Uterus (tissue), 4 donors: ENCODE measurements at places on chromosomes 2 and 18.

- no peak for DNase-seq
Measured at GRCh38 chr2:203840655-203841205, 26.8 kb upstream of the CTLA4 start.

- DNase-seq = no peak
Measured at GRCh38 chr18:13726972-13727331, 479 bp downstream of the RNMT start.

DNA sequence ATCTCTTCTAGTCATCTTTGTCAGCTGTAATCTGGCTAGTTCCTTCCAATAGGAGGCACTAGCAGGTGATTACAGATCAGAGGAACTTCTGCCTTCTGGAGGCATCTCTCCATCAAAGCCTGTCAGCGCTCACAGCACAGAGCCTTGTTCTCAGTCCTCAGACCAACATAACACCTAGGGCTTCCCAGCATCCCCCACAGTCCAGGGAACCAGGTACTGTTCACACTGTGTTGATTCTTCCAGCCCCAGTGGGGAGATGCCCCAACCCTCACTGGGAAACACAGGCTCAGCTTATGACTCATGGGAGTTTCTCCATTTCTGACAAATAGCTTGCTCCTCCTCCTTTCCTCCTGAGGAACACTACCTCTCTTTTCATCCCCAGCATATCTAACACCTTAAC lies 601.7 kb downstream of the CBLN2 start:
- no peak for DNase-seq

DNA sequence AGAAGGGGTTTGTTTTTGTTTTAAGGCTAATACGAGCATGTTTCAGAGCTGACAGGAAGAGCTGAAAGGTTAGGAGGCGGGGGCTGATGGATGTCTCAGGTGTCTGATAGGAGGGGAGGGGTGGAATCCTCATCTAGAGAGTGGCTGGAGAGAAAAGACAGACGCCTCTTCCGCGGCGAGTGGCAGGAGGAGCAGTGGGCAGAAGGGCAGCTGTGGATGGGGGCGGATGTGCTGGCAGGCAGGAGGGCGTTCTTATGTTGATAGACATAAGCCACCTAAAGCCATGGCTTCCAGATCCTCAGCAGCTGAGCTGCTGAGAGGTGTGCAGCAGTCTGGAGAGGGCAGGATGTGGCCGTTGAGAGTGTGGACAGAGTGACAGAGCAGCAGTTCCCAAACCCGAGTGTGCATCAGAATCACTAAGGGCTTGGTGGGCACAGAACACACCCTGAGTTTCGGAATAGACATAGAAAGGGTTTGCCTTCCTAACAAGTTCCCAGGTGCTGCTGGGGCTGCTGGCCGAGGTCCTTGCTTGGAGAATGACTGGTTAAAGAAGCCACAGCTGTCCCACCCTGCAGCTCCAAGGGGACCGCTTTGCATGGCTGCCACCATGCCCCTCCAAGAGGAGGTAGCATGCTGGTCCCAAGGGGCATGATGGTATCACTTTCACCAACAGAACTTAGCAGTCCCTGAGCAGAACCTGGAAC lies 3.0 kb upstream of the ITM2C start:
- no peak for DNase-seq

DNA sequence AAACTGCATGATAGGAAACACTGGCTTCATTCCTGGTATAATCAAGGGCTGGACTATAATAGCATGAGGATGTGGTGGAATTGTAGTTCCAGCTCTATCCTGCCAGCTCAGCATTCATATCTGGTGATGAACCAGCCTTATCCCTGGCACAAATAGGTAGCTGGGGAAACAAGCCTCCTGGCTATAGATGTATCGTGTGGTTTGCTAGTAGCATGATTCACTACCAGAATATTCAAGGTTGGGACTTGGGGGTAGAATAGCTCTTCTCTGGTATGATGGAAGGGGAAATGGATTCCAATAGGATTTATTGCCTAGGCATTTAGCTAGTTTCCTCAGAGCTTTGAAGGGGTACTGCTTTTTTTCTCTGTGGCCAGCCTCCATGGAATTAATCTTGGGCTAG lies 532.8 kb downstream of the FBXO15 start:
- no peak for DNase-seq

GRCh38 chr18:48502906-48503305 lies 35.9 kb upstream of the CTIF start:
- no peak for DNase-seq

- DNase-seq = peak; percentile 70
Measured at GRCh38 chr2:19863303-19864041, 38.3 kb downstream of the TTC32 start.

DNA sequence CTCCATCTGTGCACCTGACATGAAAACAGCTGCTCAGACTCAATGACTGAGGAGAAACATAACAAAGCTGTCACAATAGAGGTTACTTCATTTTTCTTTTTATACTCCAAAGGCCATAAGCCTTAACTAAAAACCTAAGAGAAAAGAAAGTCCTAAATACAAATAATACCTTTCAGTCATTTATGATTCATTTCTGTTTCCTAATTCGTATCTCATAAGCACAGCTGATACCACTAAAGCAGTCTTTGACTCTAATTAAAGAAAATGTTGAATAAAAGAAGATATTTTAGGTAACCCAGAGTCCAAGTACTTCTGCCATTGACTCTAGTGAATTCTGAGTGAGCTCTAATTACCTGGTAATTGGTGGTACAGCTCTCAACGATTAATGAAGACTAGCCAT lies 20.6 kb downstream of the NEMP2 start:
- no peak for DNase-seq

- no peak for DNase-seq
Measured at GRCh38 chr18:77632758-77633157, 383.1 kb downstream of the GALR1 start.

DNA sequence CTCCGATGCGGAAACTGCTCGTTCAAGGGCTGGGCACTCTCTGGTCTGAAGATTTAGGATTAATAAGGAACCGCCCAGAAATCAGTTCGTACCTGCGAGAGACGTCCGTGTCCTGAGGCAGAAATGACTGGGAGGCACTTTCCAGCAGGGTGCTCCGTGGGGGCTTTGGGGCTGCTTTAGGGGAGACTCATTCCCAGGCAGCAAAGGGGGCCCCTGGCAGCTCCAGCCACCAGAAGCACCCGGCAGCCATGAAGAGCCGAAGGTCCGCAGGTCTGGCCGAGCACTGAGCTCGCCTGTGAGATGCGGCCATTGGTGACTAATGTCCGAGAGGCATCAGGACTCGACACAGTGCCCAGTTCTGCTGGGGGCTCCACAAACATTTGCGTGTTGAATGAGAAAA lies 20.9 kb downstream of the KCNG2 start:
- no peak for DNase-seq

GRCh38 chr2:45276914-45277313 lies 267.7 kb upstream of the SIX2 start:
- no peak for DNase-seq

DNA sequence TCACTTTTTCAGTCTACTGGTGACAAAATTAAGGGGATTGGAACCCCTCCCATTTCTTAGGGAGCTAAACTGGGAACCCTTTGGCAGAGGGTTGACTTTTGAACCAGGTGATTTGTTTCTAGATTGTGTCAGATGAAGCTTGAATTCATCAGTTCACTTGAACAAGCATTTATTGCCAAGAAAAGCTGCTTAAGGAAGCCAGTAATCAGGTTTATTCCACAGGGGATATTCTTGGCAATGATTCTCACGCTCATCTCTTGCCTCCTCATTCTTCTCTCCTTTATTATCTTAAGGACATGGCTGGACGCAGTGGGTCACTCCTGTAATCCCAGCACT lies 101.0 kb downstream of the ALPK2 start:
- DNase-seq = no peak

DNA sequence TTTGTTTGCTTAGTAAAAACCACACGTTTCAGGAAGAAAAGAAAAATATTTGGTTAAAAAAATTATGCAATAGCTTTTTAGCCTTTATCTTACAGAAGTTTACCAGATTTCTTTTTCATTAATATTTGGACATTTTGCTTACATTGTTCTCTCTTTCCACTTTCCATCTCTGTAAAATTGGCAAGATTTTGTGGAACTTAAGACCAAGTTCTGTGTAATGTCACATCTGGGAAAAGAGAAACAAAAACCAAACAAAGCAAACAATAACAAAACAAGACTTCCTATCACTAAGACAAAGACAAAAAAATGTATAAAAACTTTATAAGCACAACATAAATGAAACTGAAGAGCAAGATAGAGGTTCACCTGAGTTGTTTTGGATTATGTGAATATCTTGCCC lies 1392.1 kb upstream of the CELF4 start:
- no peak for DNase-seq

- DNase-seq = no peak
Measured at GRCh38 chr18:37577051-37577611, 11.5 kb upstream of the CELF4 start.

GRCh38 chr2:88168386-88168785 lies 1.8 kb upstream of the THNSL2 start:
- no peak for DNase-seq

GRCh38 chr18:76445275-76445674 lies 49.8 kb downstream of the ZNF516 start:
- no peak for DNase-seq

DNA sequence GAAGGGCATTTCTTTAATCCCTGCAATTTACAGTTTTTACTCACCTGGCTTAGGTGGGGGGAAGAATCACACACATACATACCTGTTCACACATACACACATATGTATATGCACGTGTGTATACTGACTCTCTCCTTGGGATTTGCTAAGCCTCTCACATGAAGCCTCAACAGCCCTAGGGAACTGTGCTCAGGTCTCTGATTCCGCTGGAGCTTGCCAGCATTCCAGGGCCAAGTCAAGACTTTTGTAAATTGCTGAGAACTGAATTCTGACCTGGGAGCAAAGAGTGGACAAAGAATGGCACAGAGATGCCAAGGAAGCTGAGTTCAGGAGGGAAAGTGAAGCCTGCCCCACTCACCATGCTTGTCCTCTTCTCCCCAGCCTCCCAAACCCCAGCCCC lies 177.3 kb downstream of the TMEM247 start:
- no peak for DNase-seq

GRCh38 chr2:23477392-23477791 lies 92.4 kb downstream of the KLHL29 start:
- DNase-seq = no peak

DNA sequence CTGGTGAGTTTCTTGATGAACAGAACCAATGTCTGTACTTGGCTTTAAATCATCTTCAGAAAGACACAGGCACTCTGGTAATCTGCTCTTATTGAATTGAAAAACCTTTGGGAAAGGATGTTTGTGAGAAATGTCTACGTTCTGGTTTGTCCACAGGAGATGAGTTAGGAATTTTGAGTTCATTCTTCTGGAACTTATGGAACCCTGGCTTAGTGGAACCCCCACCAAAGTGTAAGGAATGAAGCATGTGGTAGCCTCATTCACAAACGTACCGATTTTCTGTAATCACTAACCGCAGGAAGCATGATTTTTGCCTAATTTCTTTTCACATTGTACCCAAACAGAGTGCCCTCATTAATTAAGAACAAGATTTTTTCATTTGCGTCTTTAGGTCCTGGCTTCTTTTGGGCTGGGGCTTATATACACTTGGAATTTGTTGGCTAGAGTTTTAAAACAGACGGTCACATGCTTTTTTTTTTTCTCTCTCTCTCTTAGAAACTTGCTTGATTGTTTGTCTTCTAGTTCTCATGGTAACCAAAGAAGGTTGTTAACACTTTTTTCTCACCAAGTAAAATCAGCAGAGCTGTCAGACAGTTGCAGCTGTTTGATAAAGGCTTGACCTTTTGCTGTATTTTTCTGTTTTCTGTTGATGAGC lies 314.1 kb upstream of the THUMPD2 start:
- no peak for DNase-seq

DNA sequence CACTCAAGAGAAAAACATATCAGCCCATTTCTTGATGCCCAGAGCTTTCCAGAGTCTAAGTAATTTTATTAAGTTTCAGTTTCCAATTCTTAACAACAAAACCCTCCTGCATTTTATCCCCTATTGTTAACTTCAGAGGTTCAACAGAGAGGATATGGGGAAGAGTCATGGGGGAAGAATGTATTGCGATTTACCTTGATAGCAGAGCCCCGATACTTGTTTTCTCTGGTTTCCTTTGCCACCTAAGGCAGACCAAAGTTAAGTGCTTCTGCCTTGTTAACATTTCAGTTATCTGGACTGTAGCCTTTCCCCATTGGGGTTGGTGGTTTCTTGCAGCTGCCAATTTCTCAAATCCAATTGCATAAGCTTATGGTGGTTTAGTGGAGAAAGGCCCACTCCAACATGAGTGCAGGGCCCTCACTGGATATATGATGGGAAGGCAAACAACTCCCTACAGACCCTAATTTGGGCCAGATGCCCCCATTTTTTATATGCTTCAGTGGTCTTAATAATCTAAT lies 82.0 kb upstream of the ITGB6 start:
- DNase-seq = no peak

DNA sequence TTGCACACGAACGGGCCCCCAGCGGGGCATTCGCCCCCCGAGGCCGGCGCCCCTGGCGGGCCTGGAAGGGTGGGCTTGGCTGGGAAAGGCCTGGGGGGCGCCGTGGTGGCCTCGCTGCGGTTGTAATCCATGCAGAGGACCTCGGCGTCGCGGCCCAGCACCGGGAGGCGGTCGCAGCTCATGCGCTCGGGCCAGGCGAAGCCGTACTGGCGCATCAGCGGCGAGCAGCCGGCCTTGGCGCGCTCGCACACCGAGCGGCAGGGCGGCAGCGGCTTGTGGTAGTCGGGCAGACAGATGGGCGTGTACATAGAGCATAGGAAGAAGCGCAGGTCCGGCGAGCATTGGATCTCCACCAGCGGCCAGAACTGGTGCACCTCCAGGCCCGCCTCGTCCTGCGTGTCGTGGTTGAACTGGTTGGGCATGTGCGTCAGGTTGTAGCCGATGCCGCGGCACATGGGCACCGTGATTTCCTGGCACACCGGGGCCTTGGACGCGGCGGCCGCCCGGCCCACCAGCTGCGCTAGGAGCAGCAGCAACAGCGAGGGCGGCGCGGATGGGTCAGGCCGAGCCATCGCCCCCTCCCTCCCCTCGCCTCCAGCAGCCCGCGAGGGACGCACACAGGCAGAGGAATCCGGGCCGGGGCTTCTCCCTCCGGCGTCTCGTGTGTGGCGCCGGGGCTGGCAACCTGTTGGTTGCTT lies 1.4 kb downstream of the FZD5 start:
- DNase-seq = peak; percentile 33

- DNase-seq = no peak
Measured at GRCh38 chr2:8394131-8394530, 287.7 kb upstream of the ID2 start.

- peak; percentile 33 for DNase-seq
Measured at GRCh38 chr18:80109676-80110078, 615 bp downstream of the ADNP2 start.

- DNase-seq = no peak
Measured at GRCh38 chr18:7743256-7743655, 176.1 kb downstream of the PTPRM start.

GRCh38 chr2:54550547-54550946 lies 94.4 kb downstream of the SPTBN1 start:
- no peak for DNase-seq

- DNase-seq = no peak
Measured at GRCh38 chr2:113698892-113699447, 57.5 kb downstream of the SLC35F5 start.

DNA sequence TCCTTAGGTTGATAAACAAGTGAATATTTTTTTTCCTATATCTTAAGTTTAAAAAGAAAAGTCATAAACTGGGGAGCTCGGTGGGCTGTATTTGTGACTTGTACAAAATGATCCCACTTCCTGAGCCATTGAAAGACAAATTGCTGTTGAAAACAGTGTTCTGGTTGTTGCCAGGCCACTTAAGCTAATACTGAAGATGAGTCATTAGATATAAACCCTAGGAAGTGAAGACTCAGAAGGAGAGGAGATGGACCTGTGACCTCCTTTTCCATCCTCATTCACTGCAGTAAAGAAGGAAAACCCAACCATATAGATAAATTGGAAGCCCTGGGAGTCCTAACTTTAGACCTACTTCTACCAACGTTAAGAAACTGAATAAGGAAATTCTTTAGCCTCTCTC lies 46.2 kb upstream of the SERPINE2 start:
- DNase-seq = no peak
